ENCODE measurements at places on chromosomes 5 and 9.

- no peak for DNase-seq
Measured at GRCh38 chr9:86983620-86984259, 36.4 kb upstream of the GAS1 start.

DNA sequence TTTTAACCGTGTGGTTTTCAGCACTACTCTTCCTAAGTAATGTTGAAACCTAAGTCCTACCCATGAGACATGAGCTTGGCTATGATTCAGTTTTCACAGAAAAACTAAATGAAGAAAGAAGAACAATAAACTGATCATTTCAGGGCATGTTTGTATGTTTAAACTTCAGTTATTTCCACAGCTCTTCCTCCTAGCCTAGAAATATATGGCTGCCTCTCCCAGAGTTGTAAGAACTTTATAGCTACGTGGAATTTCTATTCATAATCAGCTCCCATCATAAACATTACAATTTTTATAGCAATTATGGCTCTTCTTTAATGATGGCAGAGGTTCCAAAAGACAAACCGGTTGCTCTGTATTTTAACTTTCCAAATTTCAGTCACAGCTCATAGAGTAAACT, 314.7 kb upstream of the ADAMTSL1 start:
- no peak for DNase-seq

DNA sequence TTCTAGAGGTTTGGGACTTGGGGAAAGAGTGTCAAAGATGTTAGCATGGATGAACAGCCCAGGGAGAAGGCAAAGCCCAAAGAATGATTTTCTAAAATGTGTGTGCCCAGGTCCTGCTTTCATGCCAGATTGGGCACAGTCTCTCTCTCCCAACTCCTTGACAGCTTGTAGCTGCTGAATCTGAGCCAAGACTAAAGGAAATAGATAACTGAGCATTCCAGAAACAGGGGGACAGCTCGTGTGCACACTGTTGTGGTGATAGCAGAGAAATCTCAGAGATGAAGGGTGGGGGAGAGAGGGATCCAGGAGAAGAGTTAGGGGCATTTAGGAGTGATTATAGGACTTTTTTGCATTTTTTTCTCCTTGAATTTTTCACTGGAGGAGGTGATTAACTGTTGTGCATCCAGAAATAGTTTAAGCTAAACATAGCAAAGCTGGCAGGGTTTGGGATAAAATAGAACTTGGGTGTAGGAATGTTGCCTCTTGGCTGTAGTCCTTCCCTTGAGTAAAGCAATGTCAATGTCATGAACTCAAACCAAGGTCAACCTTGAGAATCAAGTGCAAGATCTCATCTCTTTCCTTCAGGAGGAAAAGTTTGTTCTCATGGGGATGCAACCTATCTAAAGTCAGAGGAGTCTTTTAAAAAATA, 245.9 kb downstream of the SH3GL2 start:
- DNase-seq = no peak

GRCh38 chr5:107369622-107370021, 301.1 kb downstream of the EFNA5 start:
- DNase-seq = no peak

GRCh38 chr9:137067860-137068538, 2.4 kb downstream of the SAPCD2 start:
- DNase-seq = peak; percentile 85

DNA sequence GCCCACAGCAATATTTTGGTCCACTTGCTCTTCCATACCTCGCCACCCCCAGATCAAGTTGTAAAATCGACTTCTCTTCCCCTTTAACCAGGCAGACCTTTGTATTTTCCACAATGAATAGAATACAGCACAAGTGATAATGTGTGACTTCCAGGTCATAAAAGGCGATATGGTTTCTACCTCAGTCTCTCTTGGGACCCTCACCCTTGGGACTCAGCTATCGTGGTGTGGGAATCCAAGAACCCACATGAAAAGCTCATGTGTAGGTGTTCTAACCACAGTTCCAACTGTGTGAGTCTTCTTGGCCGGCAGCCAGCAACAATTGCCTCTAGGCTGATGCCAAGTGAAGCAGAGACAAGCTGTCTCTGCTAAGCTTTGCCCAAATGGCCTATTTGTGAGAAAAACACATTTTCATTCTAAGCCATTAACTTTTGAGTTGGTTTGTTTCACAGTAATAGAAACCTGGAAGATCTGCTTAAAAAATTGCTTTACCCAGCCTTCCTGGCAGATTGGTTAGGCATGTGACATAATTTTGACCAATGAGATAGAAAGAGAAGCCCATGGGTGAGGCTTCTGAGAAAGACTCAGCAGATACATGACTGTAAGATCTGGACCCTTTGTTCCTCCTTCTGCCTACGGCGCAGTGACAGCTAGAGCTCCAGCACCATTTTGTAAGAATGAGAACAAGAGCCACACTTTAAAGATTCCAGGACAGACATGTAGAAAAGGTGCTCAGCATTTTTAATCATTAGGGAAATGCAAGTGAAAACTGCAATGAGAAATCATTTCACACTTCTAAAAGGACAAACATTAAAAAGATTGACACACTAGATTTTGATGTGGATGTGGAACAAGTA, 18.3 kb upstream of the MLLT3 start:
- DNase-seq = peak; percentile 59

DNA sequence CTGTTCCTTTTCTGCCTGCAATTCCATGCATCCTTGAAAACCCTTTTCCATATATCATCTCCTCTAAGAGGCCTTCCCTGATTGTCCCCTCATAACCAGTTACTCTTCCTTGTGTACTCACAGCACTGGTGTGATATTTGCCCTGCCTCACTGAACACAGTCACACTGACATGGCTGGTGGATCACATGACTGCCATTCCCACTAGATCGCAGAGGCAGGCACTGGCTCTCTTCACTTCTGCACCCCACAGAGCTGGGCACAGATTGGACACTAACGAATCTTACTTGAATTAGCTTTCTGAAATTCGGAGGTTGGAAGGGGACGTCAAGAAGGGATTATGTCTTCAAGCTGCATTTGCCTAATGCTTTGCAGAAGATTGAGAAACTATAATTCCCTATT, 208.0 kb downstream of the PAPPA start:
- DNase-seq = no peak

- no peak for DNase-seq
Measured at GRCh38 chr5:43401827-43402226, 10.4 kb downstream of the CCL28 start.

- no peak for DNase-seq
Measured at GRCh38 chr9:82124090-82124489, 135.5 kb downstream of the SPATA31D1 start.

DNA sequence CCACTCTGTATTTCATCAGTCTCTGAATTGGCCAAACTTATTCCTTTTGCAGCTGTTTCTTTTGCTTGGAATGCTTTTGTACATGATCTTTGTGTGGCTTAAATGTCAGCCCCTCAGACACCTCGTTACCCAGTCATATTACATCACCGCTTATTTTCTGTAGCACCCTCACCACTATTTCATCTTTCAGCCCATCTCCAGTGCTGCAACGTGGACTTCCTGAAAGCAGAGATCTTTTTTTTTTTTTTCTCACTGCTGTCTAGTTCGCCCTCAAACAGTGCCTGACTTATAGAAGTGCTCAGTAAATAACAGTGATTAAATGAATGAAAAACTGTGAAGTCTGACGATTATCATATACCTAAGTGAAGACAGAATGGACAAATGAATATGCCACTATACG, 835 bp downstream of the SRA1 start:
- no peak for DNase-seq

DNA sequence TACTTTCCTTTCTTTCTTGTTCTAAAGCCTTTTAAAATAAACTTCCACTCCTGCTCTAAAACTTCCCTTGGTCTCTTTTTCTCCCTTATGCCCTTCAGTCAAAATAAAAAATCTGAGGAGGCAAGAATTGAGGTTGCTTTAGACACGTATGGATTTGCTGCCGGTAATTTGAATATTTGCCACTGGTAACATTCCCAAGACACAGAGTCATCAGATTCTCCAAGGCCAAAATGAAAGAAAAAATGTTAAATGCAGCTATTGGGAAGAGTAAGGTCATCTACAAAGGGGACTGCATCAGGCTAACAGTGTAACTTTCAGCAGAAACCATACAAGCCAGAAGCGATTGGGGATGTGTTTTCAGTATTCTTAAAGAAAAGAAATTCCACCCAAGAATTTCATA, 311.1 kb downstream of the CDH18 start:
- DNase-seq = no peak

GRCh38 chr9:33273972-33274328, 9.1 kb downstream of the CHMP5 start:
- DNase-seq = no peak

DNA sequence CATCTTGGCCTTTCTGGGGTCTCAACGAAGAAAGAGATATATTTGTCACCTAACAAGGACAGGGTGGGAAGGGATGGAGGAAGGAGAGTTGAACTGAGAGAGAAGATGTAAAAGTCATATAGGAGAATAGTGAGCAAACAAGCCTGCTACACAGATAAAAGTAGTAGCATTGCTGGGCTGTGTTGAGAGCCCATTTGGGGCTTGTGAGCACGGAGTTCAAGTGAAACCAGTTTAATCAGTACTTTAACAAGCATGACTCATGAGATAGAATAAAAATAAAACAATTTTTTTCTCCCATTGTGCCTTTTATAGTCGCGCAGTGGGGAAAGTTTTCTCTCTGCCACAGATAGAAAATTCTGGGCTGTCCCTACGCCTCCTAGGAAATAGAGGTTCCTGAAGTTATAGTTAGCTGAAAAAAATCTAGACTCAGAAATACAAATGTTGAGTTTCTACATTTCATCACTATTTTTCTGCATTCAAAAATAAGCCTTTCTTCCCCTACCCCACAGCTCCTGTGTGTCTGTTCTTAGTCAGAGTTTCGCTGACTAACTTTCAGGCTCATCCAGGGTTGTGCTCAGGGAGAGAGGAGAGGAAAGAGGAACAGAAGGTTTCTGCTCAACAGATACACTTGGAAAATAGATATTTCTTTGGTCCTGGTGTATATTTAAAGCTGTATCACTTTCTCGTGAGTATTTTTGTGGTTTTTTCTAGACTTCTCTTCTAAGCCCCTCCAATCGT, 395.8 kb upstream of the ADAMTSL1 start:
- DNase-seq = no peak

GRCh38 chr9:20343325-20343724, 279.0 kb downstream of the MLLT3 start:
- DNase-seq = no peak

GRCh38 chr5:68339921-68340321, 124.4 kb downstream of the PIK3R1 start:
- no peak for DNase-seq

- DNase-seq = no peak
Measured at GRCh38 chr9:31492229-31492628, 892.2 kb upstream of the ACO1 start.

DNA sequence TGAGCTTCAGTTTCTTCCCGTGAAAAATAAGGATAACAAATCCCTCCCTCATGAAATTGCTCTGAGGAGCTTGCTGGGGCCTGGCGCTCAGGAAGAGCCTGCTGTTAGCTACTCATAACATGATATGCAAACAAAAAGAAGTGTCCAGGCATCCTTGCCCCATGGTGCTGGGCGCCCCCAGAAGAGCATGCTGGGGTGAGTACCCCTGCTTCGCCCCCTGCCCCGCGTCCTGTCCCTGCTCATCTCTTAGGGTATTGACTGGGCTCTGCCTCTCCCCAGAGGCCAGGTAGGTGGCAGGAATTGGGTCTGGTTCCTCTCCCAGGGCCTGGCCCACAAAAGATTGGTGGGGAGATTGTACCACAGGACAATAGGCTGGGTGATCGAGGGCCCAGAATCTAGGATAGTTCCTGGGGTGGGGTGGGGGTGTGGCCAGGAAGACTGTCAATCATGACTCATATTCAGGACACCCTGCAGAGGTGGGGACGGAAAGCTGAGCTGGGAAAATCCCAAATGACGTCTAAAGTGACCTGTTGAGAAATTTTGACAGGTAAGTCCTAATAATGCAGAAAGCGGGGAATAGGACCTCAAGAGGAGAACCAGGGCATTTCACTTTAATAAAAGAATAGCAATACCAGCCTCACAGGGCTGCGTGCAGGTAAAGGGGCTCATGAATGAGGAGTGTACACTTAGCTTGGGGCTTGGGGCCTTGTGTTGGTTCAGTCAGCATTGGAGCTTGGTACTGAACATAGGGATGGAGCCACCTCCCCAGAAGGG, 8.9 kb downstream of the PITX1 start:
- DNase-seq = no peak

- no peak for DNase-seq
Measured at GRCh38 chr9:90970608-90971007, 169.0 kb downstream of the SYK start.

DNA sequence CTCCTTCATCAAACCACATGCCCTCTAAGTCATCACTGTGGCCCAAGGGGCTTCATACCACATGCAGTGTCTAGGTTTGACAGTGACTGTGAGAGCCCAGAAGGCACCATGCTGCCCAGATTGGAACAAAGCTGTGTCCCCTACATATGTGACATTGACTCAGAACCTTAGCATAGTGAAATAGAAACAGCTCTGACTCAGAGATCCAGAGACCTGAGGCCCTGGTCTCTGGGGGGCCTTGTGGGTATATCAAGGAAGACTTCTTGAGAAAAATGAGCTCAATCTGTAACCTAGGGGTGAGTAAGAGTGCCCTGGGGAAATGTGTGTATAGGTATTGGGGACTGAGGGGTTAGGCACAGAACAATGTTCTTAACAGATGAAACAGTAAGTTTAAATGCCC, 7.1 kb upstream of the ENTREP1 start:
- no peak for DNase-seq

GRCh38 chr5:170302653-170303501, 5.3 kb upstream of the LCP2 start:
- DNase-seq = peak; percentile 51

- DNase-seq = no peak
Measured at GRCh38 chr5:125530833-125531615, 784.6 kb upstream of the ZNF608 start.
